ENCODE measurements at places on chromosomes 16 and 17.

DNA sequence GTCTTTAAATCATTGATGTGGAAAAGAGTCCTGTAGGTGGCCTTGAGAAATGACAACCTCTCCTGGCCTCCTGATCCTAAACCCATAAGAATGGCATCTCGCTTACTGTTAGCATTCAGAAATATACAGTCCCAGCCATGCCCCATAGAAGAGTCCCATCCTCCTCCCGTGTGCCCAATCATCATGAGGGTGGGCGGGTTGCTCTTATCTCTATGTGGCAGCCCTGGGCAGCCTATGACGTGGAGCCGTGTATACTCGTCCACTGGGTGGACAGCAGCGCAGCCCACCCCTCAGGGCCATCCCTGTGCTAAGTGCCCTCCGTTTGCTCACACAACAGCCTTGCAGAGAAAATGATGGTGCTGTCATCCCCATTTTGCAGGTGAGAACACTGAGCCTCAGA lies 105.3 kb downstream of the AMFR start:
- no peak for DNase-seq

DNA sequence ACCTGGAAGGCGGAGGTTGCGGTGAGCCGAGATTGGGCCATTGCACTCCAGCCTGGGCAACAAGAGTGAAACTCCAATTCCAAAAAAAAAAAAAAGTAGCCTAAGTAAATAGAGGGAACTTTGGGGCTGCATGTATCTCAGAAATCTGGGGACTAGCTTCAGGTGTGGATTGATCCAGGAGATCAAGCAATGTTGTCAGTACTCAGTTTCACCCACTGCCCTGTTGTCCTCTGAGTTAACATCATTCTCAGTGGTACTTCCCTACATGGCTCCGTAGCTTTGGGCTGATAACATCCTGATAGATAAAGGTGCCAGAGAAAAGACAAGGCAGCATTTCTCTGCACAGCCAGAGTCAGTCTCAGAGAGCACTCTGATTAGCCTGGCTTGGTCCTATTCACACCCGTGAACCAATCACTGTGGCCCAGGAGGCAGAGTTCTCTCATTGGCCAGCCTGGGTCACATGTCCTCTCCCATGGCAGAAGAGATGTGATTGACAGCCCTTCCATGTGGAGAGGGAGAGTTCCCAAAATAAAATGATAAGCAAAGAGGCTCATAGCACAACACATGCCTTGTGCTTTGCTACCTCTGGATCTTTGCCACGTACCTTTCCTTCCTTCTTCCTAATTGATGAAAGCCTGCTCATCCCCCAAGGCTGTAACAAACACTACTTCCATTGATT lies 99.6 kb downstream of the ABCC1 start:
- no peak for DNase-seq

- DNase-seq: no peak
Measured at GRCh38 chr17:74118504-74118903, 85.0 kb upstream of the RPL38 start.

DNA sequence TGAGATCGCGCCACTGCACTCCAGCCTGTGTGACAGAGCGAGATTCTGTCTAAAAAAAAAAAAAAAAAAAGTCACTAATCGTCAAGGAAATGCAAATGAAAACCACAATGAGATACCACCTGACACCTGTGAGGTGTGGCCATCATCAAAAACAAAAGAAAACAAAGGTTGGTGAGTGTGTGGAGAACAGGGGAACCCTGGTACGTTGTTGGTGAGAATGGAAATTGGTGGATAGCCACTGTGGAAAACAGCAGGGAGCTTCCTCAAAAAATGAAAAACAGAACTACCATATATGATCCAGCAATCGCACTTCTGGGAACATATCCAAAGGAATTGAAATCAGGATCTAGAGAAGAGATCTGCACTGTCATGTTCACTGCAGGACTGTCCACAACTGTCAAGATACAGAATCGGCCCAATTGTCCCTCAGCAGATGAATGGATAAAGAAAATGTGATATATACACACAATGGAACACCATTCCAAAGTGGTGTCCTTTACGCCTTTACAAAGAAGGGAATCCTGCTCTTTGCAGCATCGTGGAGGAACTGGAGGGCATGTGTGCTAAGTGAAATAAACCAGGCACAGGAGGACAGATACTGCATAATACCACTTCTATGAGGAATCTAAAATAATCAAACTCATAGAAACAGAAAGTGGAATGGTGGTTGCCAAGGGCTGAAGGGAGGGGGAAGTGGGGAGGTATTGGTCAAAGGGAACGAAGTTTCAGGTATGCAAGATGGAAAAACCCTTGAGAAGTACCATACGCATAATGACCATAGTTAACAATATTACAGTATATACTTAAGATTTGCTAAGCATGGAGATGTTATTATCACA lies 63.5 kb upstream of the PLCG2 start:
- no peak for DNase-seq

DNA sequence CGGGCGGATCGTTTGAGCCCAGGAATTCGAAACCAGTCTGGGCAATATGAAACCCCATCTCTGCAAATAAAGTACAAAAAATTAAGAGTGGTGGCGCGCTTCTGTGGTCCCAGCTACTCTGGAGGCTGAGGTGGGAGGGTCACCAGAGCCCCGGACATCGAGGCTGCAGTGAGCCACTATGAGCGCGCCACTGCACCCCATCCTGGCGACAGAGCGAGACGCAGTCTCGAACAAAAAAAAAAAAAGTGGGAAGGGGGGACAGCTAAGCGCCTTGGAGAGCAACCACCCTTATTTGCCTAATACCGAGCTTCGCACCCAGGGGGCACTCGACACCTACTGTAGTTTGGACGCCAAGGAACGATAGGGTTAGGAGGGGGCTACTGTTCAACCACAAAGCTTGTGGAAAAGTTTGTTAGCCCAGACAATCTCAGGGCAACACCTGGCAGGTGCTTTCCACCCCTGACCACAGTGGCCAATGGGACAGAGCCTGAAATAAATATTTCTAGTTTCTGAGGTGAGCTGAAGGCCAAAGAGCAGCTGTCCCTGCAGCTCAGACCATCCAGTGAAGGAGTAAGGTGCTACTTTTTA lies 847 bp upstream of the PSMC3IP start:
- peak; percentile 69 for DNase-seq

- DNase-seq: no peak
Measured at GRCh38 chr17:73278465-73279453, 17.1 kb upstream of the CPSF4L start.

- DNase-seq: no peak
Measured at GRCh38 chr17:28712032-28712704, 480 bp upstream of the PROCA1 start.

DNA sequence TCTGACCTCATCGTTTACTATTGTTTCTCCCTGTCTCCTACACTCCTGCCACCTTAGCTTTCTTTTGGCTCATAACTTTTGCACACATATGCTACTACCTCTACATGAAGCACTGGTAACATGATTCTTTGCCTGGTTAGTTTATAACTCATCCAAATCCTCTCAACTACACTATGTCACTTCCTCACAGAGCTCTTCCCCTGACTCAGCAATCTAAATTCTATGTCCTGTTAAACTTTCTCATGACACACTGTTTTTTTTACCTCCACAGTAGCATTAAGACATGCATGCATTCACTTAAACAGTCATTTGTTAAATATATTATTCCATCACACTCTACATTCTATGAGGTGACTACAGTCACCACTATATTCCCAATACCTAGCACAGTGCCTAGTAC lies 19.7 kb downstream of the APPBP2 start:
- no peak for DNase-seq

- peak; percentile 84 for DNase-seq
Measured at GRCh38 chr16:69132424-69133252, at the start of the genes CHTF8 and UTP4. CHTF8 (minus strand) TSS chr16:69132588; CDS start chr16:69121458, 11,130 bp downstream. UTP4 (plus strand) TSS chr16:69132649; CDS start chr16:69133460, 811 bp downstream.

GRCh38 chr17:7250695-7251627 lies 573 bp downstream of the CTDNEP1 start:
- DNase-seq: no peak

- no peak for DNase-seq
Measured at GRCh38 chr16:22688463-22688862, 125.5 kb upstream of the HS3ST2 start.

- no peak for DNase-seq
Measured at GRCh38 chr16:53805752-53806151, 101.8 kb downstream of the FTO start.

DNA sequence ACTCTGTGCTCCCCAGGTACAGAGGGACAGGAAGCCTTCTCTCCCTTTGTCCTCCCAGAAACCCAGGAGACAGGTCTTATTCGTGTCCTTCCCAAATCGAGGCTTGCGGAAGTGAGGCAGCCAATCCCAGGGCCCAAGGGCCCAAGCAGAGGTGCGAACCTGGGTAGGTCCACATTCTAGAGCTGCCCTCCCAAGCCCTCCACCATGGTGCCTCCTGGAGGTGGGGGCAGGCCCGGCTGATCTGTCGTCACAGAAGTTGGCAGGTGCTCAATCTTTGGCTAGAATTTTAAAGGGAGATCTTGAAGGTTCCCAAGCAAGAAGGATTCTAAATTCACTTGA lies 21.5 kb downstream of the MRC2 start:
- no peak for DNase-seq

- no peak for DNase-seq
Measured at GRCh38 chr17:36686123-36686669, 84.8 kb downstream of the MRM1 start.

- peak; percentile 33 for DNase-seq
Measured at GRCh38 chr16:71610936-71611871, 14.8 kb upstream of the MARVELD3 start.

- DNase-seq: no peak
Measured at GRCh38 chr17:21166595-21167210, 39.9 kb downstream of the DHRS7B start.
